ENCODE measurements at places on chromosomes 16 and 17.

- no peak for DNase-seq
Measured at GRCh38 chr17:35906926-35907637, 23.5 kb downstream of the RDM1 start.

DNA sequence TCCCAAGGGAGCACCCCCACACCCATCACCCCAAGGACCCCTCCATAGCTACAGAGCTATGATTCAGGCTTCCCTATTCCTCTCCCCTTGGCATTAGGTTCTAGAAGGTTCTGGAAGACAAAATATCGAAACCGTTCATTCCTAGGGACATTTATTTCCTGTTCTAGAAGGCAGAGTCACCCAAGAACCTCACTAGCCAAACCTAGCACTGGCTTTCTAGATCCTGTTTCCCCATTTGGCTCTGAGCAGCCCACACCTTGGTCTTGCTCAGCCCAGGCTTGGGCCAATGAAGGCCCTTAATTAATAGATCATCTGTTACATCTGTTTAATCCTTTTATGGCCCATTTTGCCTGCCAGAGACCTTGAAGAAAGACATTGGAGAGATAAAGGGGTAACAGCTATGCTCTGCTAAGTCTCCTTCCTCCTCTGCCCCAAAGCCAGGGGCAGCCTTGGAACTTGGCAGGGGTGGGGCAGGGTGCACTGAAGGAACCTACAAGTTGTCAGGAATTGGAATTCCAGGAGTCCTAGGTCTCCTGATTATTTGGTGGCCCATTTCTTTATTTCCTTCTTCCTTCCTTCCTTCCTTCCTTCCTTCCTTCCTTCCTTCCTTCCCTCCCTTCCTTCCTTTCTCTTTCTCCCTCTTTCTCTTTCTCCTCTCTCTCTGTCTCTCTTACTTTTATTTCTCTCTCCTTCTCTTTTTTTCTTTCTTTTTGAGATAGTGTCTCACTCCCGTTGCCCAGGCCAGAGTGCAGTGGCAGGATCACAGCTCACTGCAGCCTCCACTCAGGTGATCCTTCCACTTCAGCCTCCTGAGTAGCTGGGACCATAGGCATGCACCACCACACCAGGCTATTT is 8.7 kb upstream of the FZD2 start:
- DNase-seq: no peak

- no peak for DNase-seq
Measured at GRCh38 chr17:9522074-9522473, 53.5 kb downstream of the STX8 start.

- no peak for DNase-seq
Measured at GRCh38 chr16:76910931-76911330, 280.1 kb upstream of the MON1B start.

- DNase-seq: no peak
Measured at GRCh38 chr17:38443356-38444031, 15.2 kb downstream of the ARHGAP23 start.

DNA sequence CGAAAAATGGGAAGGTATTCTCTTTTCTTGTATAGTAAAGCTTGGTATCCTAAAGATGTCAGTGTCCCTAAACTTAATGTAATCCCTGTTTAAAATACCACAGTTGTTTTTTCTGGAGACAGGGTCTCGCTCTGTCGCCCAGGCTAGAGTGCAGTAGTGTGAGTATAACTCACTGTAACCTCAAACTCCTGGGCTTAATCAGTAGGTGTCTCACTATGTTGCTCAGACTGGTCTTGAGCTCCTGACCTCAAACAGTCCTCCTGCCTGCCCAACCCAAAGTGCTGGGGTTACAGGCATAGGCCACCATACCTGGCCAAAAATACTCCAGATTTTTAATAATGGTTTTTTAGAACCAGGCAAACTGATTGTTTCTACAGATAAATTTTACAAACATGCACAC is 8.2 kb downstream of the DCAF7 start:
- DNase-seq: no peak

DNA sequence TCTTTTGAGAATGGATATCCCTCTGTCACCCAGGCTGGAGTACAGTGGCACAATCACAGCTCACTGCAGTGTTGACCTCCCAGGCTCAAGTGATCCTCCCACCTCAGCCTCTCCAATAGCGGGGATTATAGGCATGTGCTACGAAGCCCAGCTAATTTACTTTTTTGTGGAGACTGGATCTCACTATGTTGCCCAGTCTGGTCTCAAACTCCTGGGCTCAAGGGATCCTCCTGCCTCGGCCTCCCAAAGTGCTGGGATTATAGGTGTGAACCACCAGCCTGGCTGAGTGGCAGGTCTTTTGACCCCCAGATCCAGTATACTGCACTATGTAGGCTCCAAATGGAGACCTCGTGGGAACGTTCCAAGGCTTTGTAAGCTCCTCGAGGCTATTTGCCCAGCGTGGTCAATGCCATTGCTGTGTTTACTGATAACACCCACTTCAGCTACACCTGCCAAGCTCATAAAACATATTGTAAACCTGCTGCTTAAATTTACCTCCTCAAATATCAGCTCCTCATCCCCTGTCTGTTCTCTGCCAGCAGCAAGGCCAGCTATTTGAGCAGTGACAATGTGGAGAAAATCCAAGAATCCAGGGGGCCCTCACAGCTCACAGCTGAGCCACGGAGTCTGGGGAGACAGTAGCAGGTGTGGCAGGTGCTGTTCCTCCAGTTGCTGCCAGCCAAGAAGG is 16.2 kb upstream of the KIFC3 start:
- DNase-seq: no peak

DNA sequence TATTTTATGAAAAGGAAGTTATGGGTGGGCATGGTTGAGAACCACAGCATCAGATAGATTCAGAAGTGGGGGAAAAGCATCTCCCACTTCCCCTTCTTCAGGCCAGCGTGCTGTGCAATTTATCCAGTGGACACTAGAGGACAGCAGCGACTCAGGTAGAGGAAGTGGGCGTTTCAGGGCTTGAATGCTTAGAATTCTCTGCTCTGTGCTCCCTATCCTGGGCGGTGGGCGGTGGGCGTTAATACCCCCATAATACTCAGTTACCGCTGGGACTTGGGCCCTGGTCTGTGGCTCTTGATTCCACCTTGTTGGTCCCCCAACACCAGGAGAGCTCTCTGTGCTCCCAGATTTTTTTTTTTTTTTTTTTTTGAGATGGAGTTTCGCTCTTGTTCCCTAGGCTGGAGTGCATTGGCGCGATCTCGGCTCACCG is 3.7 kb upstream of the LYZL6 start:
- DNase-seq: peak; percentile 14

GRCh38 chr17:77423589-77424451 is 283.1 kb downstream of the SEC14L1 start:
- no peak for DNase-seq

- DNase-seq: no peak
Measured at GRCh38 chr17:45294506-45294905, 22.3 kb downstream of the MAP3K14 start.

DNA sequence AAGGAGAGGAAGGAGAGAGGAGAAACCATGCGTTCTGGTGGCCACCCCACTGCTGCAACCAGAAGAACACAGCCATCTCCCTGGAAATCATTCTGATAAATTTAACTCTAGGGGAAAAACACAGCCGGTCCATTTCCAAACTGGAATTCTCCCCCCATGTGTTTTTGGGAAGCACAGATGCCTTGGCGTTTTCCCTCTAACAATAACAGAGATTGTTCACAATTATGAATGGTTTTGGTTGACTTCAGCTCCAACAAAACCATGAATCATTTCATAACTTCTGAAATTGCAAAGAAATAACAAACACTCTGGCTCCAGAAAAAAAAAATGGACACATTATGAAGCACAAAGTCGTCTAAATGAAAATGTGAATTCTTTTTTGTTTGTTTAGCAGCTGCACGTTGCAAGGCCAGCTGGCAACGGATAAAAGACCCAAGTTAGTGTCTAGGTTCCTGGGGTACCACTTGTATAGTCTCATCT is 46.2 kb downstream of the GNAO1 start:
- DNase-seq: no peak

DNA sequence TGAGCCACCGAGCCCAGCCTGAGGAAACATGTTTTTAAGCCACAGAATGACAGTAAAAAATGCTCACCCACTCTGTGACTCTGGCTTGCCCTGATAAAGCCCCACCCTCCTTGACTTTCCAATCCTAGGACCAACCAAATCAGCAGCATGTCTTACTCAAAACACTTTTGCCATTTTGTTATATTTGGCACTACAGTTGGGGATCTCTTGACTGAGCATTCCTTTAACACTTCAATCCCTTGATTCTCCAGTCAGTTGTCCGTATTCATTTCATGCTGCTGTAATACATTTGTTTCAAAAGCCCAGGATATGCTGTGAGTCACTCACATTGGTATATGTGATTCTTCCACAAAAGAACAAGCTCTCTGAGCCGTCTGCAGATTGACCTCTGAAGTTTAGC is 8.2 kb downstream of the MYH3 start:
- no peak for DNase-seq

DNA sequence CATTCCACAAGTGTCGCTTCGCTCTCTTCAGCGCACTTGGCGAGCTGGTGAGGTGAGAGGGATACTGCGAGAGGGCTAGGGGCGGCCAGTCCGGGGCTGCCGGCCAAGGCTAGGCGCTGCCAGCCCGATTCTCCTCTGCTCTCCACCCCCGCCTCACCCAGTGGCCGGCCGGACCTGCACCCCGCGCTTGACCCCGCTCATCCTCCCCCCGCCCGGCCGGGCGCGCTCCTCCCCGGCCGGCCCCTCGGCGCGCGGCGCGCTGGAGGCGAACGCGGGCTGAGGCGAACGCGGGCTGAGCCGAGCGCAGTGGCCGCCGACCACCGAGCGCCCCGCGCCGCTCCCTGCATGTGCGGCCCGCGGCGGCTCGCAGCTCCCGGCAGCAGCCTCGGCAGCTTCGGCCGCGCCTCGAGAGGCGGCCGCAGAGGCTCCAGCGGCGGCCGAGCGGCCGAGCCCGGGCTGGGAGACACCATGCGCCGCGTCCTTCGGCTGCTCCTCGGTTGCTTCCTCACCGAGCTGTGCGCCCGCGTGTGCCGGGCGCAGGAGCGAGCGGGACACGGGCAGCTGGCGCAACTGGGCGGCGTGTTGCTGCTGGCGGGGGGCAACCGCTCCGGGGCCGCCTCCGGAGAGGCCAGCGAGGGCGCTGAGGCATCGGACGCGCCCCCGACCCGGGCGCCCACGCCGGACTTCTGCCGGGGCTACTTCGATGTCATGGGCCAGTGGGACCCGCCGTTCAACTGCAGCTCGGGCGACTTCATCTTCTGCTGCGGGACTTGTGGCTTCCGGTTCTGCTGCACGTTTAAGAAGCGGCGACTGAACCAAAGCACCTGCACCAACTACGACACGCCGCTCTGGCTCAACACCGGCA is at the start of gene SHISA9:
Gene SHISA9 (plus strand): TSS at position 2 of the 865 bp plus-strand sequence.
- DNase-seq: no peak

- no peak for DNase-seq
Measured at GRCh38 chr17:11742886-11743285, 144.6 kb downstream of the DNAH9 start.

- DNase-seq: no peak
Measured at GRCh38 chr17:17767154-17767869, 69.5 kb downstream of the SREBF1 start.

- DNase-seq: no peak
Measured at GRCh38 chr17:21177401-21177800, 36.6 kb downstream of the TMEM11 start.

- DNase-seq: peak; percentile 43
Measured at GRCh38 chr17:74742153-74742515, 5.1 kb downstream of the RAB37 start.

GRCh38 chr17:72878975-72879660 is 213.4 kb downstream of the SLC39A11 start:
- no peak for DNase-seq

DNA sequence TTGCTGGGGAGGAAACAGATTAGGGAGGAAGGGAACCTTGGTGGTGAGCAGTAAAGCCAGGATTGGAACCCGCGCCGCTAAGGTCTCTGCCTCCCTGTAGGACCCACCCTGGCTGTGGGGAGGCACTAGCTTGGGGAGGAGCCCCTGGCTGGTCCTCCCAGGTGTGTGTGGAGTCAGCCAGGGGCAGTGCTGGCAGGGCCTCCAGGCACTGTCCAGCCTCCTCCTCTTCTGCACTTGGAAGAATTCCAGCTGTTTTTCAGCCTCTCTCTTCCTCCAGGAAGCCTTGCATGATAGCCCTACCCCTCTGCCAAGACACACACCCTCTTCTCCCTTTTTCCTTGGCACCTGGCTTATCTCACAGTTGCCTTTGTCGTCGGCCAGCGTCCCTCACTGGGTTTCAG is 34.8 kb downstream of the TMEM235 start:
- no peak for DNase-seq

GRCh38 chr17:57954397-57955182 is 622 bp downstream of the CUEDC1 start:
- DNase-seq: no peak

GRCh38 chr16:1707193-1707790 is 1.3 kb downstream of the MAPK8IP3 start:
- DNase-seq: no peak

GRCh38 chr16:88468275-88469129 is 15.4 kb downstream of the ZFPM1 start:
- no peak for DNase-seq

DNA sequence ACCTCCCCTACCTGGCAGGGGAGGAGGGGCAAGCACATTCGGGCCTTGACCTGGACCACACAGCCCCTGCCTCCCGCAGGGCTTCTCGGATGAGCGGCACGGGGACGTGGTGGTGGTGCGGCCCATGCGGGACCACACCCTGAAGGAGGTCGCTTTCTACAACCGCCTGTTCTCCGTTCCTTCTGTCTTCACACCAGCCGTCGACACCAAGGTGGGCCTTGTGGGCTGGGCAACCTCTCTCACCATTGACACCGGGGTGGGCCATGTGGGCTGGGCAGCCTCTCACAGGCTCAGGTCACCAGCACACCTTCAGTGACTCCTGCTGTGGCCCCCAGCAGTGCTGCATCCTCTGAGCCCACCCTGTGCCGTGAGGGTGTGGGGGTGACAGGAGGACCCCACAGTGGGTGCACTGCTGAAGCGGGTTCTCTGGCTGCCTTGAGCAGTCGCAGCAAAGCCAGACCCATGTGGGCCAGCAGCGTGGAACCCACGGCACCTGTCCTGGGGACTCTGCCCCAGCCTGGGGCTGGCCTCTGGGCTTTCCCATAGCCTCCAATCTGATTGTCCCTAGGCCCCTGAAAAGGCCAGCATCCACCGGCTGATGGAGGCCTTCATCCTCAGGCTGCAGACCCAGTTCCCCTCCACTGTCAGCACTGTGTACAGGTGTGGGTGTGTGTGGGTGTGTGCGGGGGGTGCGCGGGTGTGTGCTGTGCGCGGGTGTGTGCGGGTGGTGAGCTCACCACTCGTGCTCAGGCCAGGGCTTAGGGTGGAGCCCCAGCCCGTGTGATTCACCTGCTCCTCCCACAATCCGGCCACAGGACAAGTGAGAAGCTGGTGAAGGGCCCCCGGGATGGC is 7.5 kb downstream of the CTU2 start:
- DNase-seq: no peak

DNA sequence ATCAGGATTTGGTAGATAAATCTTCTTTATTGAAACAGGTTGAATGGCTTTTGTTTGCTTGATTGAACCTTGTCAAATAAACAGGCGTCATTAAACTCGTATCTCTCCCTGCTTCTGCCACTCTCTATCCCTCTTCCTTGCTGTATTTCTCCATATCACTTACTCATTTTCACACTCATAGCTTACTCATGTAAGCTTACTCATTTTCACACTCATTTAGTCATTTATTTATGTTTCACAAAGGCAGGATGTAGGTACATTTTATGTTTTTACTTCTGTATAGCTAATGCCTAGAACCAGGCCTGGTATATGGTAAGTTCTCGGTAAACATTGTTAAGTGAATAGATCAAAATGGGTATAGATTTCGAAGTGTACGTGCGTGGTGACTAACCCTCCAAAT is 450.0 kb downstream of the PMP22 start:
- no peak for DNase-seq
